ENCODE measurements at places on chromosomes 1 and 21.
A peak's percentile ranks its signal among the peaks of the same experiment; 100 is the strongest.

DNA sequence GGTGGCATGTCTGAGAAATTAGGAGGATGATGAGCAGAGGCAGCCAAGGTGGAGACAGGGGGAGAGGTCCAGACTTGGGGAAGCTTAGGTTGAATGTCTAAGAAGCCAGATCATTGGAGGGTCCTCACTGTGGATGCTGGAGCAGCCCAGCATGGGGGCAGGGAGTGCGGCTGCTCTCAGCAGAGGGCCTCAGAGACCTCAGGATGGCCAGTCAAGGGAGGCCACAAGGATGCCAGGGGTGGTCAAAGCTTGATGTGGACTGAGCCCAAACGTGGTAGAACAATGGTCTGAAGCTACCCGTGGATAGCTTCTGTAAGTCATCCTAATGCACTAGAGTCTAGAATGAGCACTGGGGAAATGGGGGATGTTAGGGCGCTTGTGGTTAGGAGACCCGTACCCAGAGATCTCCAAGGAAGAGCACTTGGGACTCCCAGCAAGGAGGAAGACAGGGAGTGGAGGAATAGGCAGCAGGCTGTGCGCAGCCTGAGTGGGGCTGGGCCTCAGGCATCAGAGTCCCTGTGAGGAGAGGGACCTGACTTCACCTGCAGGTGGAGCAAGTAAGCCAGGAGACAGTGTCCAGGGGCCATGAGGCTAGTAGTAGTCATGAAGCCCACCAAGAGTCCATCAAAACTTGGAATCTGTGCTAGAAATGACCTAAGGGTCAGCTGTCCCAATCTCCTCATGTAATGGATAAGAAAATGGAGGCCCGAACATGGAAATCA is 4.3 kb upstream of the S100A9 start:
- DNase-seq = peak; percentile 65

GRCh38 chr1:17053086-17053684 is 647 bp downstream of the SDHB start:
- DNase-seq = no peak

DNA sequence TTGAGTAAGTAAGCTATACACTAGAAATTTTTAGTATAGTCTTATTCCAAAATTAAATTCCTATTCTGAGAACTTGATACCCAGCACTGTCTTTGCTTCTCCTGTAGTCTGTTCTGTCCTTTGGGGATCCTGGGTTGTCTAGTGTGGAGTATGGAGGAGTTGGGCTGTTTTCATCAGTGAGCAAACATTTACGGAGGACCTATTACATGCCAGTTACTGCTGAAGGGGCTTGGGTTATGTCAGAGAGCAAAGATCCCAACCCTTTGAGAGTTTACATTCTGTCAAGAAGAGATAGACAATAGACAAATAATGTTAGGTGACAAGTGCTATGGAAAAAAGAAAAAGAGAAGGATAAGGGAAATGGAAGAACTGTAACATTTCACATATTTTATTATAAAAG is 9.0 kb downstream of the TRAPPC10 start:
- no peak for DNase-seq

DNA sequence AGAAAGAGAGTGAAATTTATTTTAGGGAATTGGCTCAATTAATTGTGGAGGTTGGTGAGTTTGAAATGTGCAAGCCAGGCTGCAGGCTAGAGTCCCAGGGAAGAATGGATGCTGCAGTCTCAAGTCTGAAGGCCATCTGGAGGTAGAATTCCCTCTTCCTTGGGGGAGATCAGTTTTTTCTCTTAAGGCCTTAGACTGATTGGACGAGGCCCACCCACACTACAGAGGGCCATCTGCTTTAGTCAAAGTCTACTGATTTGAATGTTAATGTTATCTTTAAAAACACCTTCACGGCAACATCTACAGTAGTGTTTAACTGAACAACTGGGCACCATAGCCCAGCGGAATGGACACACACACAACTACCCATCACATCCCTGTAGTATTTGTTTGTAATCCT is 245.9 kb upstream of the IRF2BP2 start:
- no peak for DNase-seq

DNA sequence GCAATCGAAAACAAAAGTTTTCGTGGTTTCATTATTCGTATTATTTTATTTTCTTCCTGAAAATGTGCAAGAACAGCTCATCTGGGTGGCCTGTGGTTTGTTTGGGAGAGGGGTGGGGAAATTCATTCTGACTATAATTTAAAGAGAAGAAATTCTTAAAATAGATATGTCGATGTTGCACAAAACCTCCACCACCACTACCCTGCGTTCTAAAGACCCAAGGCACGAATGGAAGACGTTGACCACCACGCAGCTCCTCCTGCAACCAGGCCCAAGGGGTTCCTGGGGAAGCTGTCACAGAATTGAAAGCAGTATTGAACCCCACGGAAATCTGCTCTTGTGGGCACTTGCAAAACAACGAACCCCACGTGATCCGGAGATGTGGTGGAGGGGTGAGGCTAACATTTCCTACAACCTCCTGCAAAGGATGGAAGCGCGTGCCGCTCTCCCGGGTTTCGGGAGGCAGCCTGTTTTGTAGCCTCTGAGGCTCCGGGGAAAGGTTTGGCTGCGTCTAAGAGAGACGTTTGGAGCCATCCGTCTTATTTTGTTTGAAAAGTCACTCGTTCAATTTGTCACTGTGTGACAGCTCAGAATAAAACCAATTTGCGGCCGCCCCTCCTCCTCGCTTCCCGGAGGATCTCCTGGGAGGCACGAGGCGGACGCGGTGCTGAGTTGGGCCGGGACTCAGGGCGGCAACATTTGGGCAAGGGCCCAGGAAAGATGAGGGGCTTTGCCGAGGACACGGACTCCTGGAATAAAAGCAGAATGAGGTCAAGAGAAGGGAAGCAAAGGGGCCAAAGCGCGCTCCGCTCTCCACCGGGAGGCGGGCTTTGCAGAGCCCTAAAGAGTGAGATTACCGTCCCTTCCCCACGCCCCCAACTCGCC is 810 bp upstream of the HLX start:
- DNase-seq = no peak

GRCh38 chr1:36481771-36482723 is 666 bp downstream of the CSF3R start:
- DNase-seq = no peak

DNA sequence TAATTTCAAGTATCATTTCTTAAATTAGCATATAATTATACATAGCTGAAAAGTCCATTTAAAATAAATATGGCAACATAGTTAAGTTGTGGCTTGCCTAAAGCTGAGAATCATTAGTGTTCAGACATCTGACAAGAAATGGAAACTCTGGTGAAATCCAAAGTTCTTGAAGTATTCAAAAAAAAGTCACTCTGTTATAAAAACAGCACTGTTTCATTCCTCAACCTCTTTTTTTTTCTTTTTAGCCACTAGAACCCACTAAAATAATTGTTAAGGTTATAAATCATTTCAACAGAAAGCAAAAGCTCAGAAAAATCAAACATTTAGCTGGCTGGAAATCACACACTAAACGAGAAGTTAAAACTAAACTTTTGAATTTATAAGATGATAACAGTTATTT is 476.7 kb downstream of the LTN1 start:
- no peak for DNase-seq

DNA sequence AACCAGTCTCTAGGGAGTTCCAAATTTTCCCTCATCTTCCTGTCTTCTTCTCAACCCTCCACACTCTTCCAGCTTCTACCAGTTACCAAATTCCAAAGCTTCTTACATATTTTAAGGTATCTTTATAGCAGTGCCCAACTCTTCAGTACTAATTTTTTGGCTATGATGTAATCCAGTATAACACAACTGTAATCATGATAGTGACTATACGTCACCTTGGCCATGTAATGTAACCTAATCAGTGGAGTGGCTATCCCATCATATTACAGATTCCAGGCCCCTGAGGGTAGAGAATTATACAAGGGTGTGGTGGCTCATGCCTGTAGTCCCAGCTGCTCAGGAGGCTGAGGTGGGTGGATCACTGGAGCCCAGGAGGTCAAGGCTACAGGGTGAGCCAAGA is 143.2 kb downstream of the CLEC20A start:
- DNase-seq = no peak

DNA sequence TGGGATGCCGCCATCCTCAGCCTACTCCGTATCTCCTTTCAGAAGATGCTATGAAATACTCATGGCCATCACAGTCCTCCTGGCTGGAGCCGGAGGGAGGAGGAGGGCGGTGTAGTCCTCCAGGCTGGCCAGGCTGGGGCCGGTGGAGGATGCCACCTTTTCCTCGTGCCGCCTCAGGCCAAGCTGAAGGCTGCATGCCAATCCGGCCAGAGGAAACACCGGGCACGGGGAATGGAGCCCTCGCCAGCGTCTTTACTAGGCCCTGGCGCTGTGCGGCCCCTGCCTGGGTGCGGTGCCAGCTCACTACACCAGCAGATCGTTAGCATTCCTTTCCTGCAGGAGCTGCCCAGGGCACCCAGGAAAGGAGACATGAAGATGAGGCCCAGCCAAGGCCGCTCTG is 70.1 kb downstream of the CASZ1 start:
- DNase-seq = peak; percentile 50

DNA sequence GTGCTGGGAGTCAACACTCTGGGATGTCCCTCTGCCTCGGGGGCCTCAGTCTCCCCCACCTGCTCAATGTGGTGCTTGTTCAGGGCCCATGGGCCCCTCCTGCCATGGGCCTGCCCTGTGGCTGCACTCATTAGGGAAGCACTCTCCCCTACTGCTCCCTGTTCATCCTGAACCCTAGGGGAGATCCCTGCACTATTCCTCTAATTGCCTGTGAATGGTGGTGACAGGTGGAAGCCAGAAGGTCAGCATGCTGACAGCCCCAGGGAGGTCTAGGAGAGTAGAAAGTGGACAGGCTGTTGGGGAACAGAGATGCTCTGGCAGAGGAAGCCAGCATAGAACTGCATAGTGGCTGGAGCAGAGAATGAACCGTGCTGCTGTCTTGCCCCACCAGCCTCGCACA is 217.6 kb downstream of the TRABD2B start:
- no peak for DNase-seq

DNA sequence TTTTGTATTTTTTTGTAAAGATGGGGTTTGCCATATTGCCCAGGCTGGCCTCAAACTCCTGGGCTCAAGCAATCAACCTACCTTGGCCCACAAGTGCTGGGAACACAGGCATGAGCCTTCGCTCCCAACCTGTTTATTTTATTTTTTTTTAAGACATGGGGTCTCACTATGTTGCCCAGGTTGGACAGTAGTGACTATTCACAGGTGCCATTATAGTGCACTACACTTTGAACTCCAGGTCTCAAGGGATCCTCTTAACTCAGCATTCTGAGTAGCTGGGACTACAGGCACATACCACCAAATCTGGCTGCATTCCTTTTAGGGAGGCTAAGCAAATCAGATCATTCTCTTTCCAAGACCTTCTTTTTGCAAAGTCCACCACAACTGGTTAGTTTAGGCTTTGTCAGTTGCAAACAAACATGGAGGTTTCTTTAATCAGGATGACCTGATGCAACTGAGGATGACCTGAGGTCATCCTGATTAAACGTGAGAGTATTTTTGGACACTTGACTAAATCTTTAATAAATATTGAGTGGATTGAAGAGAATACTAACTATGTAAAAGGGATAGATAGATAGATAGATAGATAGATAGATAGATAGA is 30.0 kb upstream of the RALGPS2 start:
- no peak for DNase-seq

DNA sequence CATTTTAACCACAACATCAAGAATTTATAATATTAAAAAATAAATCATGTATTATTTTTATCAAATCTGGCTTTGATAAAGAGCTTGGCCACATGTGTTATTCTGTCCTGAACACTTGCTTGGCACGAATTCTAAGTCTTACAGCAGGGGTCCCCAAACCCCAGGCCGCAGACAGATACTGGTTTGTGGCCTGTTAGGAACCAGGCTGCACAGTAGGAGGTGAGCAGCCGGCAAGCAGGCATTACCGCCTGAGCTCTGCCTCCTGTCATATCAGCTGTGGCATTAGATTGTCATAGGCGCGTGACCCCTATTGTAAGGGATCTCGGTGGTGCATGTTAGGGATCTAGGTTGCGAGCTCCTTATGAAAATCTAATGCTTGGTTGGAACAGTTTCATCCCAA is 127.6 kb upstream of the IVNS1ABP start:
- no peak for DNase-seq
